ENCODE measurements at places on chromosomes 11 and 22. TPM values are rescaled to one million over a fixed set of nuclear protein-coding genes. Genes with fewer than 3 reads are reported as not detected.

DNA sequence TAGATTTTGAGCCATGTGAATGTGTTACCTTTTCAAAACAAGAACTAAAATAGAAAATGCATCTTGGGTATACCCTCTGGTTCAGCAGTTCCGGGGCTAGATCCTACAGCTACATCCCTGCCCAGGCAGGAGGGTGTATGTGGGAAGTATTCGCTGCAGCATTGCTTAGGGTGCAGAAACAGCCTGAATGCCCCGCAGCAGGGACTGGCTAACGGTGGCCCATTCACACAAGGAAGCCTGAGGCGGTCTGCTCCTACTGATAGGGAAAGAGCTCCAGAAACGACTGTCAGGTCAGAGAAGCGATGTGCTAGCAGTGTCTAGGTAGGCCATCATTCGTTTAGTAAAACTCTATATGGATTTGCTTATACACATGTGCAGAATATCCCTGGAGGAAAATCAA is 9.9 kb upstream of the RASL10A start:
- no peak for DNase-seq

GRCh38 chr11:131907371-131907770 is 537.0 kb downstream of the NTM start:
- no peak for DNase-seq

TAF6L gene
- total RNA-seq, result 7.1 TPM

GRCh38 chr11:47944632-47945031 is 35.7 kb upstream of the PTPRJ start:
- DNase-seq, result no peak

- DNase-seq, result no peak
Observed at GRCh38 chr11:2917842-2918490, 11.3 kb downstream of the PHLDA2 start.

GRCh38 chr11:116773203-116774097 is 663 bp upstream of the BUD13 start:
- no peak for DNase-seq

DNA sequence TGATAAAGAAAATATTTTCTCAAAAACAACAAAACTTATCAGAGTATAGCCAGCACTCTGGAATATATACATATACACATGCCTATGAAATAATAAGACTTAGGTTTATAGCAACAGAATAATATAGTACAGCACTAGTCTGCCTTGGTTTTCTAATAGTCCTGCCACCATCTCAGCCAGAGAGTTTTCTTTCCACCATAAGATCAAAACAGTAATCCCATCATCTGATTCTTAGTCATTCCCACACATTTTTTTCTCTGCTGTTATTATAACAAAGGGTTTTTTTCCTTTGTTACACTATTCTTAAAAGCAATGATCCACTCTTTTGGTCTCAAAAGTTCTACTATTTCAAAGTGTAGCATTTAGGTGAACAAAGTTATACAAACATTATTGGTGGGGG is 15.1 kb downstream of the MTMR2 start:
- DNase-seq, result no peak

GRCh38 chr11:100546714-100547113 is 140.4 kb upstream of the ARHGAP42 start:
- no peak for DNase-seq
